SK-N-SH (cell line): ENCODE measurements at places on chromosomes 3 and 15.

GRCh38 chr15:34616613-34617012 is 33.2 kb upstream of the GOLGA8B start:
- DNase-seq, result no peak

DNA sequence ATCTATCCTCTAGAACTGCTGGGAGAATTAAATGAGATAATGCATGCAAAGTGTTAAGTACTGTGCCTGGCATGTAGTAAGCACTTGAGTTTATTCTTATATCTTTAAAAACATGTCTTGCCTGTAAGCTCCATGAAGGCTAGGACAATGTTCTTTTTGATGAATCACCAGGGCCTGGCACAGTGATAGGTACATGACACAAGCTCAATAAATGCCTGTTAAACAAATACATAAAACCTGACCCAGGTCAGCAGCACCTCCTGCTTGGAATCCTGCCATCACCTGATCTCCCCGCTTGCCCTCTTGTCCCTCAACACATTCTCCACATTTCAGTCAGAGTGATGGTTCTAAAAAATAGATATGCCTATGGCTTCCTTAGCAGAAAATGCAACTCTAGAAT is 186.8 kb downstream of the CHST2 start:
- DNase-seq, result no peak

DNA sequence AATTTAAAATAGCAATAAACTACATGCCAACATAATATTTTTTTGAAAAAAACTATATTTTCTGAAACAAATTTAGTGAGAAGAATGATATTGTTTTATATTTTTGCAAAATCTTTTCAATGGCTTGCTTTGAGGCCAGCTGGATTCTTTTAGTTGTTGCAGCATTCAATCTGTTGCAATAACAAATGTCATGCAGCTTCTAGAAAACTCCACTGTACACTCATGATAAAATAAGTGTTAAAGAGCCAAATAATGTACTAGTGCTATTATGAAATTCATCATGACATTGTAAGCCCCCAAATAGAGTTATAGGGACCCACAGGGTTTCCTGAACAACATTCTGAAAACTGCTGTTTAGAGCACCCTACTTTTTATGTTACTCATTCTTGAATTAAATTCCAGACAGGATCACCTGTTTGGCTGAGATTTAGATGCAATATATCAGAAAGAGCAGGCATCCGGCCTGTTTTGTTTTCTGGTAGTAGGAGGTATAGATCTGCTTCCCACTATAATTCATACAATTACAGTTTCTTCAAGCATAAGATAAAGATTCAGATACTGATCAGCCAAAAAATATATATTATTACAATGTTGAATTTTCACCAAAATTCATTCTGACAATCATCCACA is 703.0 kb upstream of the ZNF385D start:
- DNase-seq, result no peak

DNA sequence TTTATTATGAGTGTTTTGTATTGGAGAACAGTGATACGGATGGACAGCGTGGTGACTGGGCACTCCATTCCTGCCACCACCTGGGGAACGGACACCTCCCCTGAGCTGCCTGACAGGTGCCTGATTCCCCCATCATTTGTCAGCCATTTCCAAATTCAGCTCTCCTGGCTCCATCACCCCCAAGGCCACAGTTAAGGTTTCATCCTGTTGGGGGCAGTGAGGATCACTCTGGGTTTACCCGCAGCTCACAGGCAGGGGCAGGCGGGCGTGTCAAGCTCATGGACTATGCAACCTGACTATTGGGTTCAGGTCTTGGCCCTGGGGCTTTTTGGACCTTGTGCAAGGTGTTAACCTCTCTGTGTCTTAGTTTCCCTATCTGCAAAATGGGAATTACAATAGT is 76.3 kb downstream of the RAB11A start:
- no peak for DNase-seq

- DNase-seq, result no peak
Measured at GRCh38 chr3:77079988-77080610, 40.2 kb downstream of the ROBO2 start.

- DNase-seq, result no peak
Measured at GRCh38 chr15:69128667-69129311, 31.6 kb upstream of the GLCE start.

- no peak for DNase-seq
Measured at GRCh38 chr15:100111125-100112060, 230.4 kb downstream of the ADAMTS17 start.

DNA sequence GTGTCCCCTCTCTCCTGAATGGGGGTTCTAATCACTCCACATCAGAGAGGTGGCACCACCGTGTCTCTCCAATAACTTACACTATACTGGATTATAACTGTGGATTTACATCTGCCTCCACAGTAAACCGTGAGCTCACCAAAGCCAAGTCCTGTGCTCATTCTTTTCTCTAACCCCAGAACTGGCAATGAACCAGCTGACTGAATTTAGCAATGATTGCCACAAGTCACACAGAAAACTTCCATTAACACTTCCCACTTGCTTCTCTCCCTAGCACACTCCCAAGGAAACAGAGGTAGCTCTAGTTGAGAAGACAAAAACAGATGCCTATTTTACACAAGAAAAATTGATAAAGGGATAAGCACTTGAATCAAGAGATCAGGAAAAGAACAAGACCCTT is 361.3 kb downstream of the ULK4 start:
- no peak for DNase-seq

DNA sequence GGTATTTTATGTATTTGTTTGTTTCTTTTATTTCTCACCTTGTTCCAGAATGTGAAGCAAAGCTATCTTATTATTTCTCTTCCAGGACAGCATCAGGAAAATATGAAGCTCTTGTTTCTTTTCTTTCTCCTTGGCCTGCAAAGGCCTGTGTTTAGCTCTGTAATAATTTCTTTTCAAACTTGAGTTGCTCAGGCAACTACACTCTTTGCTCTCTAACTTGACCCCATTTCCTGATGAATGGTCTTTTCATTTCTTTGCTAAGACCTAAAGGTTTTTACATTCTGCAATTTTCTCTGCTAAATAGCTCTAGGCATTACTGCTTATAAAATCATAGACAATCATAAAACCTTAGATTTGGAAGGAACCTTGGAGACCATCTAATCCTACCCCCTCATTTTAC is 26.2 kb upstream of the ZNF770 start:
- no peak for DNase-seq
